ENCODE measurements at places on chromosomes 2 and 18. TPM values are rescaled to one million over a fixed set of nuclear protein-coding genes. Genes with fewer than 3 reads are reported as not detected.

Gene DYNAP
- total RNA-seq, result not detected

Gene IL36A
- total RNA-seq, result not detected

Gene FTCDNL1
- total RNA-seq, result 0.73 TPM

Gene SIGLEC15
- 1.9 TPM for total RNA-seq

Gene ERBB4
- under 0.01 TPM for total RNA-seq

Data from hair follicle dermal papilla cell (primary cell).